Hippocampal formation (tissue), 2 donors: ENCODE measurements at places on chromosomes 6 and 20.

DNA sequence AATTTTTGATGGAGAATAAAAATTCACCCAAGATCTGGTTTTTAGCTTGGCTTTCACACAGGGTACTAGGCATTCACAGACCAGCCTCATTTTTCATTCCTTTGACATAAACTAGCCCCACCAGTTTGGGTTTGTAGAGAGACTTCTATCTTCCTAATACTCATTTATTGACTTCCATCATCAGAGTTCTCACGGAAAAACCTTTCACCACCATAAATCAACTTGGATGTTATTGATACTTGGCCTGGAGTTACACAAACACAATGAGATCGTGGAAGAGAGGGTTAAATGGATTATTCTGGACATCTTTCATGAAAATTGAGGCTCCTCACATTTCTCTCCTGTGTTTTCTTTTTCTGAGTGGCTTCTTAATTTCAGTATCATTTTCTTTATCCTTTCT lies 26.8 kb upstream of the EDN1 start:
- no peak for DNase-seq

- DNase-seq, result no peak
Observed at GRCh38 chr20:22617160-22617559, 32.8 kb upstream of the FOXA2 start.

DNA sequence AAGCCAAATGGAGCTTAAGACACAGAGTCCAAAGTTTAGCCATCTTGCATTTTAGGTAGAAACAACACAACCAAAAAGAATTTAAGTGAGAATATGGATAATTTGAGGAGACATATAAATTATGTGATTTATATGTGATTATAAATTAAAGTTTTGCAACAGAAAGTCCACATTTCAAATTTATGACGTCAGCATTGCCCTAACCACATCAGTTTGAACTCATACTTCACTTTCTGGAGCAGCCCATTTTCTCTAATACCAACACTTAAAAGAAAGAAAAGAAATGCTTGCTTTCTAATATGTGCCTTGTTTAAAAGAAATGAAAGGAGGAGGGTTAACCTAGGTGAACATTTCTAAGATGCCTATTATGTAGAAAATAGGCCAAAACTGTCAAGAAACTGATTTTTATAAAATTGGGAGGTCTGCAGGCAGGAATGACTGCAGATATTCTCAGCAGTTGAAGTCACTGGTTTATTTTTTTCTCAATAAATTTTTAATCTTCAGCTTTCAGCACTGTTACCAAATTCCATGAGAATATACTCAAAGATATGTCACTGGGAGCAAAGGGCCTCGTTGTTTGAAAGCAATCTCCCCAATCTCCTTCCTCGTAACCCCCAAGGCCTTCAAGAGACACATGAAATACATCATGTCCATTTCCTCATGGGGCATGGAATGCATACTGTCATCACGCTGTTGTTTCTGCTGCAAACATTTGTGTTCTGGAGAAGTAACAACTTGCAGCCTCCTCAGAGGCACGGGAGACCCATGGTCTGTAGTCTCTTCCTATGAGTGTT lies 137.8 kb downstream of the SOD2 start:
- DNase-seq, result no peak

DNA sequence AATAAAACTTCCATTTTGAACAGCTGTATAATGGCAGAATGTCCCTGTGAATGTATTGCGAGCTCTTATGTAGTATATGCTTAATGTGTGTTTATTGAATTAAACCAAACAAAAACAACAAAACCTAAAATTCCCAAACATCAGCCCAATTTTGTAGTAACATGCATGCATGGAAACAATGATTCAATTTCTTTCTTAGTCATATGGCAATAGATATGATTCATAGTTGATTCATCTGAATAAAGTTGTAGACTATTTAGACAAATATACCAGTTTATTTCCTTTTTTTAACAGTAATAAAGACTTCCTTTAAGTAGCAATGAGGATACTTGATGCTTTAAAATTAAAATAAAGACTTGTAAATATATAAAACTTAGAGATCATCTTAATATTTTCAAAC lies 670.6 kb downstream of the CD109 start:
- no peak for DNase-seq

DNA sequence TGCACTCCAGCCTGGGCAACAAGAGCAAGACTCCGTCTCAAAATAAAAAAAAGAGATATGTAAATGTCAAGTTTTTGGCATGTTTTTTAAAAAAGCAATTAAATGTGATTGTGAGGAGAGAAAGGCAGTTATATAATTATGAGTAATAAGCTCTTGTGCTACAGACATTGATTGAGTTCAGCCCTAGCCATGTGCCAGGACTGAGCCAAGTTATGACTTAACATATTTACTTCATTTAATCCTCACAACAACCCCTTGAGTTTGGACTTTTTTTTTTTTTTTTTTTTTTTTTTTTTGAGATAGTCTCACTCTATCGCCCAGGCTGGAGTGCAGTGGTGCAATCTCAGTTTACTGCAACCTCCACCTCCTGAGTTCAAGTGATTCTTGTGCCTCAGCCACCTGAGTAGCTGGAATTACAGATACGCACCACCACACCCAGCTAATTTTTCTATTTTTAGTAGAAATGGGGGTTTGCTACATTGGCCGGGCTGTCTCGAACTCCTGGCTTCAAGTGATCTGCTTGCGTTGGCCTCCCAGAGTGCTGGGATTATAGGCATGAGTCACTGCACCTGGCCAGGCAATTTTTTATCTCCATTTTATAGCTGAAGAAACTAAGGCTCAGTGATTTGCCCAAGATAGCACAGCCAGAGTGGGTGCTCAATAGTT lies 15.0 kb upstream of the CSE1L start:
- no peak for DNase-seq

DNA sequence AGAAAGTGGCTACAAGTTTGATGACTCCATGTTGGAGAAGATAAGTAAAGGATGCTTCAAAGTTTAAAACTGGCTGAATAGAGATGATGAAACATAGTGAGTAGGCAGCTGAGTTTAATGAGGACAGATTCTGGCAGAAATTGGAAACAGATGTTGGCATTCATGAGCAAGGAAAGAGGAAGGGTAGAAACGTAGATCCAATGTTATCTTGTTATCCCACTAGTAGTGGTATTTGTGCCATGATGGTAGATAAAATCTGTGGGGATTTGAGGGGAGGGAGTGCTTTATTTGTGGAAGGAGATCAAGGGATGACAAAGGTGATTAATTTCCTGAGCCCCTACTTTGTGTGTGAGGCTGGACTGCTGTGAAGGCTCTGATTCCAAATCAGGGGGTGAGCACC lies 69.5 kb downstream of the MRAP2 start:
- no peak for DNase-seq

DNA sequence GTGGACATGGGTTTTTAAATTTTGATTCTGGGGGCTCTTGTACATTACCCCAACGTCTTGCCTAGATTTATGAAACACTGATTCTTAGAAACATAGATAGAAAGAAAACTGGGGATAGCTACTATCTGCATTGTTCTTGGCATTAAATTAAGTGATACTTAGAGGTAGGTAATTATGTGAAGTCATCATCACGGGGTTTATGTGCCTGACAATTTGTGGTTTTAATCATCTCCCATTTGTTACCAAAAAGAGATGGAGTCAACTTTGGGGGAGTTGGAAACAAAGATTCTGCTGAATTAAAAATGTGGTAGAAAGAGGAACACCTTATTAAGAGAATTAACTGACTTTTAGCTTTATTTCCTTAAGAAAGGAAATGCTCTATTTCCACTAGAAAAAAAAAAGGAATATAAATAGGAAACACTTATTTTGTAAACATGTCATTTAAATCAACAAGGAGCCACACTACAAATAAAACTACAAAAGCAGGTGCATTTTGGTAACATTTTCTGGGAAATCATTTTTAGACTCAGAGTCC lies 5.6 kb downstream of the TNFAIP3 start:
- no peak for DNase-seq

DNA sequence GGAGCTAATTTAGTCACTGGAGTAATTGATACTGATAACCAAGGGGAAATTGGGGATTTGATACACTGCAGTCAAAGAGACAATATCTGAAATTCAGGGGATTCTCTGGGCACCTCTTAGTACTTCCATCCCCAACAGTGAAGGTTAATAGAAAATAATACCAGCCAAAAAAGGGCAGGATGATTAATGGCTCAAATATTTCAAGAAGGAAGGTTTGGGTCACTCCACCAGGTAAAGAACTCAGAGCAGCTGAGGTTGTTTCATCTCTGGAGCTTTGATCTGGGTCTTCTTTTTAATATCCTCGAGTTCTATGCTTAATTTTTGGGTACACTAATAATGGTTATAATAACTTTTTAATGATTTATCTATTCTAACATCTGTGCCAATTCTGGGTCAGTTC lies 70.8 kb downstream of the CDKAL1 start:
- DNase-seq, result no peak

GRCh38 chr6:16979677-16980370 lies 122.0 kb upstream of the STMND1 start:
- no peak for DNase-seq

- no peak for DNase-seq
Observed at GRCh38 chr20:19110285-19110684, 102.2 kb upstream of the SLC24A3 start.

DNA sequence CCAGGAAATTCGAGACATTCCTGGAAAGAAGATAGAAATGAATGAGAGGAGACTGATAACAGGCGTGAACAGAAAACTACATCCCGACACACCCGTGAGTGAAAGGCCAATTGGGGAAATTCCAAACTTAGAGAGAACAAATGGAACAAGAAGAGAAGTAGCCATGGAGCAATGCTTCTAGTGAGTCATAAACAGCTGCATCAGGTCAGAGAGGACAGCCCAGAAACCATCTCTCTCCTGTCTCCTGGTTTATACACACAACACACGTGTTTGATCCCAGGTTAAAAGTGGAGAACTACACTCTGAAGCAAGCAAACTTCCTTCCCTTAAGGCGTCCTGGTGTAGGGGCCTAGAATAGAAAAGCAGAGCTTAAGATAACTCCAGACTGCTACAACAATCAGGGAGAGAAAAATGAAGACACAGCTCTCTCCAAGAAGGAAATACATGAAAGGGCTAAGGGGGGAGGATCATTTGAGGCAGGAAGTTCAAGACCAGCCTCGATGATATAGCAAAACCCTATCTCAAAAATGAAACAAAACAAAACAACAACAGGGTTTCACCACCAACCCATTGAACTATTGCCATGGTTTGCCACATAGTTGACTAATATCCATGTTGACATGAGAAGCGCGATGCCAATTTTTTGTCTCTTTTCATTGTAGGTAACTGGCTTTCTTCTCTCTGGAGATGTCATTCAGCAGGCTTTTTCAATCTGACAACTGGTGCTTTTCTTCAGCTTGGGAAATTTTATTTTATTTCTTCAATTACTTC lies 26.9 kb downstream of the NRN1 start:
- no peak for DNase-seq

DNA sequence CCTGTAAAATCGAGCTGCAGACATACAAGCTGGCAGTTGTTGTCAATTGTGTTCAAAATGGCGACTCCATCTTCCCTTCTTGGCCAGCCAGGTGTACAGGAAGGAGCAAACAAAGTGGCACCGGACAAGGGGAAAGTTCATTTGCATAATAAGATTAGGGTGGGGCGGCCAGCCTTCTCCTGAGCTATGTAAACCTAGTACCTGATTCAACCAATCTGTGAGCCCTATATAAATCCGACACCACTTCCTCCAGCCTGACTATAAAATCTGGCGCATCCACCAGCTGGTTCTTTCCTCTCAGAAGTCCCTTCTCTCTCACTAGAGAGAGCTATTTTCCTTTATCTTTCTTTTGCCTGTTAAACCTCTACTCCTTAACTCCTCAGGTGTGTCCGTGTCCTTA lies 8.1 kb upstream of the HBS1L start:
- DNase-seq, result no peak

DNA sequence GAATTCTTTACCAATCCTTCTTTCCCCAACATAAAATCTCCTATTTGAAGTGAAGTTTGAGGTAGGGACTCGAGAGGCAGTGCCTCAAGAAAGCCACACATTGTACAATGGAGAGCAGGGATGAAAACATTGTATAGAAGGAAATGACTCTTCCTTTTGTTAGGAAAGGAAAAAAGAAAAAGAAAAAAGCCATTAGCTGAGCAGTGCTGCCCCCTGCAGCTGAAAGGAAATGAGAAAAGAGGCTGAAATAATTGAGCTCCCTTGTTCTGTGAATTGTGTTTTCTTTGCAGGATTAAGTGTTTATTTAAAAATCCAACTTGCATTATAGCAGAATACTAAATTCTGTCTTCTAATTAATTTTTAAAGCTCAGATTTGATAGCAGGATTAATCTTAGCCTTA lies 162.9 kb upstream of the SASH1 start:
- DNase-seq, result peak; percentile 14

GRCh38 chr6:116217069-116217468 lies 36.8 kb downstream of the TSPYL4 start:
- DNase-seq, result no peak

DNA sequence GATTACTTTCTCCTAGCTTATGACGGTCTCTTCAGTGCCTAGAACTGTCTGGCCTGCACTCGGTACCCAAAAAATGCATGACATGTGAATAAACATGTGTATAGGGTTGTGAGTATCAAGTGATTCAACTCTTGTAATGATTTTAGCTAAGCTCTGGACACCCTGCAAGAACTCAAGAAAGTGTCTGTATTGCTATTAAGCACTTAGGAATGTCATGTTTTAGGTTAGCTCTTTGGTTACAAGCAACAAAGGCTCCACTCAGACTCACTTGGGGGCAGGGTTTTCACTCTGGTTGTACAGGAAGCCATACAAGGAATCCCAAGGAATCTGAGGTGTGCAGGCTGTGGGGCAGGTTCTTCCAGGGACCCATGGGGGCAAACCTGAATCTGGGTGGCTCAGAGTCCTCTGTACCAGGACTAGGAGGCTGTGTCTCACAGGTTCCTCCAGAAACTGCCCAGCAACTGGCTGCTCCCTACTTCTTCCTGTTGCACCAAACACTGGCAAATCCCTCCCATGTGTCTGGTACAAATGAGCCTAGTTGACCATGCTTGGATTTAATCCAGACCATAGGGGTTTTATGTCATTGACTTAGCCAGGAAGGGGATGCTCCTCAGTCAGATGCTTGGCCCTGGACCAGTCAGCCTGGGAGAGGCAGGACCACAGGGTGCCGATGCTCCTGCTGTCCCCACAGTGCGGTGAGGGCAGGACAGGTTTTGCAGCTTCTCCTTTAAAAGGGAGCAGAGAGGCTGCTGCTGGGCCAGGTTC lies 77.9 kb upstream of the CDH4 start:
- no peak for DNase-seq
